ENCODE measurements at places on chromosomes 1 and 21. TPM values are rescaled to one million over a fixed set of nuclear protein-coding genes. Genes with fewer than 3 reads are reported as not detected.

GLIS1 gene
- total RNA-seq, result 1.9 TPM

TPTE gene
- 3.1 TPM for total RNA-seq

VWA5B1 gene
- not detected for total RNA-seq

MAN1C1 gene
- 2.8 TPM for total RNA-seq

SLAMF7 gene
- total RNA-seq, result not detected

ANGPTL3 gene
- total RNA-seq, result not detected

PSEN2 gene
- 13.3 TPM for total RNA-seq

AGT gene
- total RNA-seq, result not detected

C8A gene
- not detected for total RNA-seq

CCDC27 gene
- total RNA-seq, result not detected

SPATA46 gene
- total RNA-seq, result not detected

ADGRL2 gene
- total RNA-seq, result not detected

TAS1R1 gene
- total RNA-seq, result 0.20 TPM

SH3GLB1 gene
- total RNA-seq, result 45.6 TPM

RHCE gene
- total RNA-seq, result 0.24 TPM

YBEY gene
- total RNA-seq, result 9.9 TPM

DESI2 gene
- total RNA-seq, result 71.4 TPM

BACH1 gene
- 25.9 TPM for total RNA-seq

HEYL gene
- not detected for total RNA-seq

GBP6 gene
- not detected for total RNA-seq

ABCG1 gene
- not detected for total RNA-seq

OR10J1 gene
- total RNA-seq, result not detected

REN gene
- total RNA-seq, result 0.29 TPM

LMX1A gene
- not detected for total RNA-seq

S1PR1 gene
- total RNA-seq, result 0.84 TPM

BNIPL gene
- total RNA-seq, result not detected

CELA3B gene
- total RNA-seq, result not detected

SPATA21 gene
- total RNA-seq, result not detected

TMPRSS2 gene
- total RNA-seq, result 0.39 TPM

Measured in RPMI7951 (cell line).